ENCODE measurements at places on chromosomes 5 and 9.
A peak's percentile ranks its signal among the peaks of the same experiment; 100 is the strongest.

- no peak for DNase-seq
Observed at GRCh38 chr9:121581786-121582600, 69.4 kb upstream of the DAB2IP start.

- no peak for DNase-seq
Observed at GRCh38 chr5:79508354-79508753, 5.6 kb downstream of the HOMER1 start.

DNA sequence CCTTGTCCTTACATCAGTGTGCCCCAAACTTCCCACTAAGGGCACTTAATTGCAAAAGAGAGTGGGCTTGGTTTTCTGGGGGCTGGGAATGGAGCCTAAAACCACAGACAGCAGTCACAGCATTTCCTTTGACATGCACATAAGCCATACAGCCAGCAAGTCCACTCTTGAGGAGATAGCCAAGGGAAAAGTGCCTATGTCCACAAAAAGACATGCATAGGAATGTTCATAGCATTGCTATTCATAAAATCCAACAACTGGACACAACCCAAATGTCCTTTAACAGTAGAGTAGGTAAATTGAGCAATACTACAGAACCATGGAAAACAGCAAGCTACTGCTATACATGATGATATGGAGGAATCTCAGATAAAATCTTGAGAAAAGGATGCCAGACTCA, 11.7 kb upstream of the FAT2 start:
- DNase-seq = no peak

DNA sequence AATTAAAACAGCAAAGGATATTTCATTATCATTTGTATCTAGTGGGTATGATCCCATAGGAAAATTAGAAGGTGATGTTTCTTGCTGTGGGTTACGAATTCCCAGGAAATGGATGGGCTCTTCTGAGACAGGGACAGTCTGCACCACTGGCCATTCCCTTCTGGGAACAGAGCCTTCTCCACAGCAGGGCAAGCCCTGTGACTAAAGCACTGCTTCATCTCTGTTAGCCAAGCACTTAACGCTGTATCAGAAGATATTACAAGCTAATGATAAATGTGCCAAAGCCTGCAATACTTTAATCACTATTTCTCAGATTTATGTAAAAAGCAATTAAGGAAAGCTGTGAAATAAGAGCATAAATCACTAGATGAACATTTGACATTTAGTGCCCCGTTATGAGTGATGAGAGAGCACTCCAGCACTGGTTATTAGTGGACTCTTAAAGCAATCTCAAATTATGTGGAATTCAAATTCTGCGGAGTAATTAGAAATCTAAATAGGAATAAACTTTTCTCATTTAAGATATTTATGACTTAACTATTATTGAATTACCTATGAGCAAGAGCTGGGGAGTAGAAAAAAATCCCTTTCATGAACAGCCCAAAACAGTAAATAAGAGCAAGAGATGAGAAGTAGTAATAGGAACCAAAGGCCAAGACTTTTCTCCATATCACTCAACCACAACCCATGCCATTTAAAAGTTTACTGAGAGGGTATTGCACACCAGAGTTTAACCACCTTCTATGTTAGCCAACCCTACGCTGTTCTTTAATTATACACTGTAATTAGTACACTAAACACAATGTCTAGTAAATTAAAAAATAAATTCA, 49.2 kb downstream of the FAM240B start:
- DNase-seq = no peak

DNA sequence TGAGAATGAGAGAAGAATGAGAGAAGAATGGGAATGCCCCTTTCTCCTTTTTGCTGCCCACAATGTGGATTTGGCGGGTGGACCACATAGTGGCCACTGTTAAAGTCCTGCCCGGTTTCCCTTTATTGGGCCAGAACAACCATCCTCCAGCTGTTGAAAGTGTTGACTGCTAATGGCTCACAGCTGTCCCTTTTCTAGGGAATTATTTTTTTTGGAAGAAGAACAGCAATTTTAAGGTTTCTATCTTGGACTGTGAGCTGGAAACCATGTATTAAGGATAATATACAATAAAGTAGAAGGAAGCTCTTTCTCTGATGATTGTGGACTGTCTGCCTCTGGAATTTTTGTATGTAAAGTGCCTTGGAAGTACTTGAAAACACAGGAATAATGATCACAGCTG, 185.9 kb downstream of the DMRT2 start:
- no peak for DNase-seq

DNA sequence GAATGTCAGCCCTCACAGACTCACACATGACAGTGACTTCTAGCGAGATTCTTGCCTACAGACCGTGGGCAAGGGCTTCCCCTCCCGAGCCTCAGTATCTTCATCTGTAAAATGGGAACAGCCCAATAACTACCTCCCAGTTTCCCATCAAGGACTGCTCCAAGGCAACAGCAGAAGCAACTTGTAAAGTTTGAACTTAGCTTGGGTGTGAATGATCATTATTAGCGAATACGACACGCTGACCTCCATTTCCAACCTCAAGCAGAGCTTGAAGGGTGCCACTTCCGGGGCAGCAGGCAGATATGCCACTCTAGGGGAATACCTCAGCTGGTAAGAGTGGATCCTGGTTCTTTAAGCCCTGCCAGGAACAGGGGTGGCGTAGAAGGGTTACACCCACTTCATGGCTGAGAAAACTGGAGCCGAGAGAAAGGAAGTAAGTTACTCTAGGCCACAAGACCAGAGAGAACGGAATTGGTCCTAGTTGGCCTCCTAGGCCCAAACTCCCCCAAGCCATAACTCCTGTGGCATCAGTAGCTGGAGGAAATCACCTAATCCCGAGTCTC, 2.0 kb downstream of the RNF44 start:
- no peak for DNase-seq

GRCh38 chr9:126373241-126373640, 46.6 kb downstream of the MVB12B start:
- DNase-seq = no peak

- no peak for DNase-seq
Observed at GRCh38 chr9:107090218-107090617, 192.9 kb upstream of the RAD23B start.

- no peak for DNase-seq
Observed at GRCh38 chr9:92746567-92747458, 17.8 kb downstream of the BICD2 start.

GRCh38 chr5:157371655-157372471, 88.2 kb upstream of the NIPAL4 start:
- DNase-seq = no peak

GRCh38 chr5:82234885-82235284, 43.3 kb downstream of the RPS23 start:
- DNase-seq = no peak

DNA sequence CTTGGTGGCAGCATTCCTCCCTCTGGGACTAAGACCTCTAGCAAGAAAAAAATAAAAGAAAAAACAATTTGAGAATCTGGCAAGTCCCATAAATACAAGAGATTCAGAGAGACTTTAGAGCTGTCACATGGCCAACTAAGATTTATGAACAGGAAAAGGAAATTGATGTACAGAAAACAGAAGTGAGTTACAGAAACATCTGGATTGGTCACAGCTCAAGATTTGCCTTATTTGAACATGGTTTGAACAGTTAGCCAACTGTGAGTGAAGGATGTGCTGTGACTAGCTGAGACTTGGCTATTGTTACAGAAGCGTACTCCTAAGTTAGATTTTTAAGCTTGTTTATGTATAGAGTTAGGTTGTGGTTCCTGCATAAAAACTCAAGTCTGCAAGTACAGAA, 340.2 kb downstream of the SLCO4C1 start:
- no peak for DNase-seq

DNA sequence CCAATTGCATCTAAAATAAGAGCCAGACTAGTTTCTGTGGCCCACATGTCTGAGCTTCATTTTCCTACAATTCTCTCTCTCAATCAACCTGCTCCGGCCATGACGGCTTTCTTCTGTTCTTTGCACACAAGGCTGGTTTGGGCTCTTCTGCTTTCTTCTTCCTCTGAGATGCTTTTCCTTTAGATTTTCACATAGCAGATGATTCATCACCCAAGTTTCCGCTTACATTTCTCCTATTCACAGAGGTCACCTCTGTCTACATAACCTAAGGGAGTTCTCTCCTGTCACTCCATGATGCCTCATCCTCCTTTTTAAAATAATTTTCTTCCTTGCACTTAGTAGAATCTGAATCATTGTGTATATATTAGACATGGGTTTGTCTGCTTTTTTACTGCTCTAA, 334.6 kb upstream of the TUSC1 start:
- no peak for DNase-seq

GRCh38 chr5:148934895-148935400, 108.5 kb downstream of the ADRB2 start:
- DNase-seq = no peak

- DNase-seq = no peak
Observed at GRCh38 chr9:5364294-5365024, 24.8 kb upstream of the RLN1 start.

- no peak for DNase-seq
Observed at GRCh38 chr5:152644029-152644728, 239.1 kb upstream of the NMUR2 start.

DNA sequence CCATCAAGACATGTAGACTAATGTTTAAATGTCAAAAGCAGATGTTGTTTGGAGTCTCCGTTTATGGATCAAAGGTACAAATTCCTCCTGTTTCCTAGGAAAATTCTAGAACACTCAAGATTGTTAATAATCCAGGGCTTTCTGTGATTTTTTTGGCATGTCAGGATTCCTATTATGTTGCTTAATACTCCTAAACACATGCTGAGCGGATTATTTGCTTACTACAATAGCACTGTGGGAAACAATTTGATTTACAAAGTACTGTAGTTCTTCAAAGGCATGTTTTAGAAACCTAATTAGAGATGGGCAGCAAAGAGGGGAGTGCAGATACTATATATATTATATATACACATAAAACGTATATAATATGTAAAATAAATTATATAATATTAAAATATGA, 19.0 kb upstream of the SCAMP1 start:
- DNase-seq = no peak

- no peak for DNase-seq
Observed at GRCh38 chr5:139438707-139439012, 665 bp downstream of the DNAJC18 start.

DNA sequence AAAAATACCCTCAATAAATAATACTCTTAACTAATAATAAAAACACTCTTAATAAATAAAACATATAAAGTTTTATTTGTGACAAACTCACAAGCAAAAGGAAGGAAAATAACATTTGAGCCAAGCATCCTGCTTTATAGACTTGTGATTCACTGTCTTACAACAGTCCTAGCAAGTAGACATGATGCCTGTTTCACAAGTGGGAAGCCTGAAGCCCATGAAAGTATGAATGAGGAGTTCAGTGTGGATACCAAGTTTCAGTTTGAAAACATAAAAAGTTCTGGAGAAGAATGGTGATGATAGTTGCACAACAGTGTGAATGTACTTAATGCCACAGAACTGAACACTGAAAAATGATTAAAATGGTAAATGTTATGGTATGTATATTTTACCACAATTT, 10.9 kb downstream of the HABP4 start:
- no peak for DNase-seq

DNA sequence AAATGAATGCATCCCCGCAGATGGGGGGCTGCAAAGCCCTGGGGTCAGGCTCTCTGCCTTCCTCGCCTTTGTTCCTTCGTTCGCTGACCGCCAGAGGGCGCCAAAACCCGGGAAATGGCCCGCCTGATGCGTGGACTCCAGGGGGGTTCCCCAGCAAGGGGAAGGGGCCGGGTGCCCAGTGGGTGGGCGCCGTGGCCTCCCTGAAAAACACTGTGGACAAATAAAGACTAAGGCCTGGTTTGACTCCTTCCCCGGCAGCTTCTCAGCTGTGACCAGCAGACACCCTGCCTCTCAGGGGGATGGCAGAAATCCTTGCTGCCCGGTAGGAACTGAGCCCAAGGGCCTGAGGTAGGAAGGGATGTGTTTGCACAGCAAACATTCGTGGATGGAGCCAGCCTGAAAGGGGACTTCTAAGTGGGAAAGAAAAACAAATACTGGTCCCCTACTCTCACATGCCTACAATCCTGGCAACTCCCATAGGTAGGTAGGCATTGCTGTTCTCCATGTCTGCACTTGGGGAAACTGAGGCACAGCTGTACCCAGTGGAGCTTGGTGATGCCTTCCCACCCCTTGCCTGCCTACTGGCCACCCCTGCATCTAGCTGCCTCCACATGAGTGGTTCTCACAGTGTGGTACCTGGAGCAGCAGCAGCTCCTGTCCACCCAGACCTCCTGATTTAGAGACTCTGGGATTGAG, 57.7 kb downstream of the DUSP1 start:
- peak; percentile 89 for DNase-seq

DNA sequence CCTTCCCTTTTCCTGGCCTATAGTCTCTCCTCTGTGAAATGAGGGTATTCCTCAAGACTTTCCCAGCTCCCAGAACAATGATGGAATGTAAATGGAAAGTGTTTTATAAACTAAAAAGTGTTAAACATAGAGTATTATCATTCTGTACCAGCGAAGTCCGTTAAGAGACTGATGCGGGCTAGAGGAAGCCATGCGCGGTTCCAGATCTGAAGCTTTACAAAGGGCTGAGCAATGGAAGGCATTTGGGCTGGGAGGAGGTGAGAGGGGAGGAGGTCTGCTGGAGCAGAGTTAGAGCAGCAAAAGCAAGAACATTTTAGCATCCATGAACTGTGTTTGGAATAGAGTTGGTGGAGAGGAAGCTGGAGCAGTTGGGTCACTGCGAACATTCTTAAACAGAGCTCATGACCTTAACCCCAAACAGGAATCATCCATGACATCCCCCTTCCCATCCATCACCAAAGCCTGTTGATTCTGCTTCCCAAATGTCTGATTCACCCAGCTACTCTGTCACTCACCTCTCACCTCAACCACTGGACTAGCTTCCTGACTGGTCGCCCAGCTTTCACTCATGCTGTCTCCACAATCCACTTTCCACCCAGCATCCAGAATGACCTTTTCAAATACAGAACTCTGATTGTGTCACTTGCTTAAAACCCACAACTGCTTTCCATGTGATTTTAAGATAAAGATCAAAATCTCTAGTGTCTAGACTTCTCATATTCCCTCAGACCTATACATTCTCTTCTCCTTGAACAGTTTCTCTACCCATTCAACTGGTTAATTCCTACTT, 37.1 kb downstream of the CDK5RAP2 start:
- no peak for DNase-seq

- DNase-seq = no peak
Observed at GRCh38 chr9:123322273-123323195, 33.5 kb upstream of the CRB2 start.

- no peak for DNase-seq
Observed at GRCh38 chr5:54217826-54218503, 92.4 kb downstream of the ARL15 start.
